ENCODE measurements at places on chromosomes 2 and 18.

DNA sequence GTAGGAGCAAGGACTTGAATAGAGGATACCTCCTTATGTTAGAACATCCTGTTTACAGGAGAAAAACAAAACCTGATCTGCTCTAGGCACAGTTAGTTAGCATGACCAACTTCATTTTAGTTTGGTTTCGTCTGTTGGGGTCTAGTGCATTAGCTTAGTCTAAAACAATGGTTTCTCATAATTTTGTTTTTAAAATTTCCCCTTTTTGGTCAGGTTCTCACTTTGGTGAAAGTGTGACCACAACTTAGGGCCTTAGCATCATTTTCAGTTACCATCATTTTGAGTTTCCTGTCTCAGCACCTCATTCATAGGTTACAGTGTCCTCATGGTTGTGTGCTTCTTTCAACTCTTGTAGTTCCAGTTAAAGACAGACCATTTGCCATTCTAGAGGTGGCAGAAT lies 1277.0 kb upstream of the SLC39A10 start:
- DNase-seq, result no peak

- DNase-seq, result no peak
These were observed 128.0 kb upstream of the BOD1L2 start for GRCh38 chr18:57018845-57019244.

DNA sequence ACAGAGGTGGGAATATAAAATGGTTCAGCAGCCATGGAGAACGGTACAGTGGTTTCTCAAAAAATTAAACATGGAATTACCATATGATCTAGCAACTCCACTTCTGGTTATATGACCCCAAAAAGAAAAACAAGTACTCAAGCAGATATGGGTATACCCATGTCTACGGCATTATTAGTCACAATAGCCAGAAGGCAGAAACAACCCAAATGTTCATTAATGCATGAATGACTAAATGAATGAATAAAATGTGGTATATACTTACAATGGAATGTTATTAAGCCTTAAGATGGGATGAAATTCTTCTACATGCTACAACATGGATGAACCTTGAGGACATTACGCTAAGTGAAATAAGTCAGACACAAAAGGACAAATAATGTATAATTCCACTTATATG lies 266.8 kb upstream of the FBXO11 start:
- DNase-seq, result no peak

- DNase-seq, result no peak
These were observed 36.3 kb downstream of the VSNL1 start for GRCh38 chr2:17576802-17577201.

DNA sequence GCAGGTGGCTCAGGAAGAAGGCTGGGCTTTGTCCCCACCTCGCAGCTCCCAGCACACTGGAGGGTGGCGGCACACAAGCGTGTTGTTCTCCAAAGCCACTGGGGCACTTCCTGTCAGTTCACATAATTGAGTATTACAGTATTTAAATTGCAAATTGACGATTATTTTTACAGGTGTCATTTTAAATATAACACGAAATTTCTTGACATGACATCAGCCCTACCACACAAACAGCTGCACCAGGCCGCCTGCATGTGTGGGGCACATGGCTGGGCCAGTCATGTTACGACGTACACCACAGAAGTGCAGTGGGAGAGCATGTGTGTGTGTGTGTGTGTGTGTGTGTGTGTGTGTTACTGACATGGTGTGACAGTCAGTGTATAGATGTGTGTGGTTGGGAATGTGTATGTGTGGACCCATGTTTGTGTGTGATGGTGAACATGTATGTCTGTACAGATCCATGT lies 155.6 kb downstream of the TTC32 start:
- no peak for DNase-seq

GRCh38 chr18:60563082-60563481 lies 190.5 kb upstream of the MC4R start:
- no peak for DNase-seq

GRCh38 chr2:127579231-127579630 lies 43.7 kb downstream of the MYO7B start:
- no peak for DNase-seq

GRCh38 chr2:241158546-241158900 lies 8.3 kb downstream of the PPP1R7 start:
- DNase-seq, result no peak

DNA sequence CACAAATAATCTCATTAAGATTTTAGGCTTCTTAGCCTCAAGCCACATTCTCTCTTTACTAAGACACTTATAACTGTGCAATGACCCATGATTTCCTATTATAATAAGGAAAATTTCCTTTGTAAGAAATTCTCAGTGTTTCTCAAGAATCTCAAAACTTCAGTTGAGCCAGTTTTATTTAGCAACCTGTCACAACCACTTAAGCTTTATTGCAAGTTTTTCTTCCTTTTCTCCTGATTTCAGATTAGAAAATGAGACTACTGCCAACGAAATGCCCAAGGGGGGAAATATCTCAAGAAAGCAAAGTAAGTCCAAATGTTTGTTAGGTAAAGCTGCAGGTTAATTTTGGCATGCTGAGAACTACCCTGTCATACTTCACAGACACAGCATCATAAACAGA lies 178.5 kb downstream of the THADA start:
- DNase-seq, result no peak

GRCh38 chr2:71783215-71783614 lies 329.9 kb downstream of the DYSF start:
- no peak for DNase-seq

DNA sequence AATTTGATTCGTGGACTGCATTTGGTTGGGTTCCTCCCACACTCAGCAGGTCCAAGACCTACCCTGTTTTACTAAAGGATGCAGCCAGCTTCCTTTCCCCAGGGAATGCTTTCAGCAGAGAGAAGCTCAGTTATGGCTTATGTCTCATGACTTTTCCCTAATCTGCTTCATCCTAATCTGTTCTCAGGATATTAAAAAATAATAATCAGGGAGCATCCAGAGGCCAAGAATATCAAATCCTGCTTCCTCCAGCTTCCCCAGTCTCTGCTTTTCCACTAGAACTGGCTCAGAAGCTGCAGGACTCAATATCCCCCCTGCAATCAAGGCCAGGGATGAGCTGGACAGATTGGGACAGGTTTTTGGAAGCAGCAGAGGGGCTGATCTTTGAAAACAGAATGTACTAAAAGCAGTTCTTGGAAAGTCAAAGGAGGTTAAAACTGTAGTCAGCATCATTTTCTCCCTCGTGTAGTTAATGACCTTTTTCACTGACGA lies 326.9 kb upstream of the TNP1 start:
- DNase-seq, result no peak

DNA sequence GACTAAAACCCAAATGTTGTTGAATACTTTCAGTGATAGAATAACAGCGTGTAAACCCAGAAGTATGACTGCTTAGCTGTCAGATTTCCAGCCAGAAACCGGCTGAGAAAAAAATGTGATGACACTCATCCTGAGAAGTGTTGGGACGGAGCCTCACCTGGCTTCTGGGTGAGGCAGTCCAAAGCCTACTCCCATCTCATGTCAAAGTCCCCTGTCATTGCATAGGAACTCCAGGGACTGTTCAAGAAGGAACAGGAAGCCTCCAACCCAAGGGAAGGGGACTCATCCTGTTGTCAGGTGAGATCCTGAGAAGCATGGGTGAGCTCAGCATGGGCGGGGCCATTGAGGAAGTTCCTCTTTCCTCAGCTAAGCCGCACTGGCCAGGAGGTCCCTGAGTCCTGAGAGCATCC lies 11.3 kb upstream of the CHRNA1 start:
- no peak for DNase-seq

DNA sequence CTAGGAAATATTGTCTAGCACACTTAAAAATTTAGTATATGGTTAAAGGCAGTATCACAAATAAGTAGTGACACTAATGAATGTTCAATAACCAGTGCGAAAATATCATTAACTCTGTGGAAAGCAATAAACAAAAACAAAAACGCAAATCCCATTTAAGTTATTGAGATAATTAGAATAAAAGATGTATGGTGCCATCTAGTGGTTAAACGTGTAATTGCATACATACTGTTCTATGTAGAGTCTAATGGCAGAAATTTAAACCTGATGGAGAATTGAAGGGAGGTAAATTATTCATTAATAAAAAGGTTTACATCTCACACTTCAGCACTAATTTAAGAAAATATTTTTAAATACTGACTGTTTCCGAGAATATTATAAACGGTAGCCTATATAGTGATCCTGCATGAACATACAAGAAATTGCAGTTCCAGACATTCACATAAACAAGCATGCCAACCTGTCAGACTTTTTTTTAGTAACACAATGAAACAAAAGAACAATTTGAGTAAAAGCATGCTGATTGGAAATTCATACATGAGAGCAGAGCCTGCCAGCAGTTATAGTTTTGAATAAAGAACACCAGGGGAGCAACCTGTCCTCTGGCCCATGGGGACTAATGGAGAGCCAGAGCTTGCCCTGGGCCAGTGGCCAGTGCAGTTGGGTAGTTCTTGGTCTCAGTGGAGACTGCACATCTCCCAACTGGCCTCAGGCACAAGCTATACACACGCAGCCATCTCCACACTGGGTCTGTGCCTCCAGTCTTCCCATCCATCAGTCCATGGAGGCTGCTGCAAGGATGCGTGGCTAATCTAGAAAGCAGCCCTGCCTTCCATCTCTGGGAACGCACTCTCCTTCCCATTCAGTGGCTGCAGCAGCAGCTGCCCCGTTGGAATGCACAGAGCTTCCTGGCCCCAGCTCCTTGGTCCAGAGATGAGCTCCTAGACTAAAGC lies 28.0 kb downstream of the GCG start:
- no peak for DNase-seq

DNA sequence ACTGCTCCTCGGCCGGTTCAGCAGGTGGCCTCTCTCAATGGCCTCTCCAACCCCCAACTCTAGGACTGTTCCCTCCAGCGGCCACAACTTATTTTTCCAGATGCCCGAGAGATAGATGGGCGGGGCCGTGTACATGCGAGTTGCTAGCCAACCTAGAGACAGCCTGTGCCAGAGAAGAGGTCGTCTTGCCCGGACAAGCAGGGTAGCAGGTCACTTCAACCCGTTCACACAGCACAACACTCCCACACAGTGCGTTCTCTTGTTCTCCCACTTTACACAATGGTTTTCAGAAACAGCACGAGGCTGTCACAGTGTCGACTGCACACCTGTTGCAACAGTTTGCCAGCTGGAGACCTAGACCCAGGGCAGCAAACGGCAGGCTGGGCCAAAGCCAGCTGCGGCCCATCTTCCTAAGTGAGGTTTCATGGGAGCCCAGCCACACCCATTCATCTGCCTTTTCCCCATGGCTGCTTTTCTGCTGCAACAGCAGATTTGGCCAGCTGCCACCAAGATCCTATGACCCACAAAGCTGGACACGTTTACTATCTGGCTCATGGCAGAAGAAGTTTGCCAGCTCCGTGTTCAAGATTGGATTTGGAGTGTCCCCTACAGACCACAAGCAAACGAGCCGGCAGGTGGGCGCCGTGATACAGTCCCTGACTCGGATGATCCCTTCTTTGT lies 7.3 kb upstream of the PRLH start:
- DNase-seq, result no peak

- no peak for DNase-seq
These were observed 28.4 kb downstream of the CFLAR start for GRCh38 chr2:201144101-201145051.

GRCh38 chr2:114068438-114068837 lies 178.5 kb downstream of the ACTR3 start:
- no peak for DNase-seq

DNA sequence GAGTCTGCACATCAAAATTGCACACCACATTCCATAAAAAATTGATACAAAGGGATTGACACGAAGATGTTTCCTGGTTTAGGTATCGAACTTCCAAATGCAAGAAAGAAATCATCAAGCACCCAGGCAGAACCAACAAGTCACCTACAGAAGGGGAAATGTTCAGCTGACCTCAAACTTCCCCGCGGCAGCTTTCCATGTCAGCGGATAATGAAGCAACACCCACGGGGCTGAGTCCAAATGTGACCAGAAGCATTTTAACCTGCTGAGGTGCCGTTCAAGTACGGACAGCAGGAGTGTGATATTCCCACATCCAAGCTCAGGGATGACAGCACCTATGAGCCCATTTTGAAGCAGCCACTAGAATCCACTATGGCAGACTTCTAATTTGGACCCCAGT lies 124.9 kb downstream of the GALNT14 start:
- no peak for DNase-seq

- DNase-seq, result no peak
These were observed 499.2 kb upstream of the SALL3 start for GRCh38 chr18:78480262-78481054.

- DNase-seq, result no peak
These were observed 736.8 kb downstream of the SOCS6 start for GRCh38 chr18:71025505-71026225.

DNA sequence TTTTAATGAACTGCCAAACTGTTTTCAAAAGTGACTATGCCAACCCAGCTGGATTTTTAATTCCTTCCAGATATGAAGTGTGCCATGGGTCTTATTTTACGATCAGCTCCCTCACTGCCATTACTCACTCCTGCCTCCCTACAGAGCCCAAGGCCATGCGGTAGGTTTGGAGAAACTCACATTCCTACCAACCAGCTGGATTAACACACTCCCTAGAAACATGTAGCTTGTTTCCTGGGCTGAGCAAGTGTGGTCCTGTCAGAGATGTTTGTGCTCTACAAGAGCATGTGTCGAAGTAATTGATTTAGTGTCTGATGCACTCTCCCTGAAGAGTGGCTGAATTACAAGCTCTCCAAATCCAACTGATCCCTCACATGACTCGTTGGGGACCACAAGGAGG lies 82.5 kb downstream of the SPP2 start:
- DNase-seq, result no peak

- DNase-seq, result no peak
These were observed 162.5 kb downstream of the GRB14 start for GRCh38 chr2:164458792-164459191.

DNA sequence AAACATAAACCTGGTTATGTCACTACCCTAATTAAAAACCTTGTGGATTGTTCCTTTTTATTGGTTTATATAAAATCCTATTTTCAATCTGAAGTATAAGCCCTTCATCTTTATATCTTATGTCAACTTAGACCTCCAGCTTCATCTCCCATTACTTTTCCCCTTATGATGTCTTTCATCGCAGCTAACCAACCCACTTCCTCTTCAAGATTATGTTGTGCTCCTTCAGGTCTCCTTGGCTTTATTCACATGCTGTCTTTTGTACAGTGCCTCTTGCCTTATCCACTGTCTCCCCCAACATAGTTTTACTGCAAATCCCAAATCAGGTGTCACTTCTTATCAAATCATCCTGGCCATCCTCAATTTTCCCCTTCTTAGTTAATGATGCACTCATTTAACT lies 25.9 kb downstream of the MBD5 start:
- no peak for DNase-seq
